Naive B cell (primary cell): ENCODE measurements at places on chromosomes 2 and 18.

DNA sequence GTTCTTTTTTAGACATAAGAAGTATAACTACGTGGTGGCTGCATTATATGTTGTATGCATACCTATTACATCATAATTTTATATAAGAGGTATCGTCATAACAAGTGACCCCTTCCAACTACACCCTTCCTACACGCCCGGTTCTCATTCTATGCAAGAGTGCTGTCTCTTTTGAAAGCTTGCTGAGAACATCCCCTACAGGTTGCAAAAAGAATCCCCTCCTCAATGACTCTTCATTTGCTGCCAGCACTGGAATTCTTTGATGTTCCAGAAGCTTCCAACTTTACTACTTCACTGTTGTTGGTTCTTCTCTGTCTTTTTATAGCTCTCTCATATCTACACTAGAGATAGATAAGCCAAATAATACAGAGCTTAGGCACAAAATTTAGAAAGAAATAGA lies 66.4 kb downstream of the CDH7 start:
- no peak for DNase-seq

- no peak for DNase-seq
These were observed 46.3 kb downstream of the RTTN start for GRCh38 chr18:70158992-70159717.

DNA sequence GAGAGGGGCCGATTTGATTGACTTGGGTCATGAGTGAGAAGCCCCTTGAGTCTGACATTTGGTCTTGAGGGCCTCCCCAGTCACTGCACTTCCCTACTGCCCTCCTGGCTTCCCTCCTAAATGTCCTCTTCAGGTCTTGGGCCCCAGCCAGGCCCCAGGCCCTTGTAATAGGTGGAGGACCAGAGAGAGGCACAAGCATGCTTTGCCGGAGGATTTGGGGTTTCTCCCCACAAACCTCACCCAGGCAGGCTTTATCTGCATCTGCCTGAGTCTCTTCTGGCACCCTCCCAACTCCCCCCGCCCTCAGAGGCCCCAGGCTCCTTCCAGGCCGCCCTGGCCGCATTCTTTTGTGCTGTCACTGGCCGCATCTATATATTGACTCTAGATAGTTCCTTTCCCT lies 270.7 kb downstream of the HAUS1 start:
- DNase-seq = no peak

DNA sequence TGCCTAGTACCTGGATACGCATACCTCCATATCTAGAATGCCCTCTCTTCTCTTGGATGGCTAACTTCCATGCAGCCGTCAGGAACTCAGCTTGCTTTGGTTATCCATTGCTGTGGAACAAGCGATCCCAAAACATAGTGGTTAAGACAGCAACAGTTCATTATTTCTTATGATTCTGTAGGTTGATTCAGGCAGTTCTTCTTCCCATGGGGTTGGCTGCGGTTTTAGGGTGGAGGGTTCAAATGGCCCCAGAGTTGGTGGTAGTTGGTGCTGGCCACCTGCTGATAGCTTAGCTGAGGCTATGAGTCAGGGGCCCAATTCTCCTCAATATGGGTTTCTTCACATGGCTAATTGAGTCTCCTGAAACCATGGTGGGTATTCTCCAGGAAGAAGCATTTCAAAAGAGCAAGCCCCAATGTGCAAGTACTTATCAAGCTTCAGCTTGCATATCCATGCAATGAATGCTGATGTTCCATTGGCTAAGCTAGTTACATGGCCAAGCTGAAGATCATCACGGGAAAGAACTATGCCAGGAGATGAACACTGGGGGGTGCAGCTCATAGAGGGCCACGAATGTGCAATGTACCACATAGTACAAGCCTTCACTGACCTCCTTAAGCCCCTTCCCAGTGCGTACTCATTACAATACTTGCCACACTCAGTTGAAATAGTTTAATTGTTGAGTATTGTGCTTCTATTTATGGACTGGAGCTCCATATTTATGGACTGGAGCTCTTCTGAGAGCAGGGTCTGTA lies 10.0 kb upstream of the RHOB start:
- no peak for DNase-seq

- DNase-seq = no peak
These were observed 128.6 kb downstream of the DTNA start for GRCh38 chr18:34838669-34839068.

- no peak for DNase-seq
These were observed 417.4 kb downstream of the TNS1 start for GRCh38 chr2:217585362-217585761.

GRCh38 chr18:13826209-13826608 lies 2.3 kb downstream of the MC5R start:
- DNase-seq = no peak

DNA sequence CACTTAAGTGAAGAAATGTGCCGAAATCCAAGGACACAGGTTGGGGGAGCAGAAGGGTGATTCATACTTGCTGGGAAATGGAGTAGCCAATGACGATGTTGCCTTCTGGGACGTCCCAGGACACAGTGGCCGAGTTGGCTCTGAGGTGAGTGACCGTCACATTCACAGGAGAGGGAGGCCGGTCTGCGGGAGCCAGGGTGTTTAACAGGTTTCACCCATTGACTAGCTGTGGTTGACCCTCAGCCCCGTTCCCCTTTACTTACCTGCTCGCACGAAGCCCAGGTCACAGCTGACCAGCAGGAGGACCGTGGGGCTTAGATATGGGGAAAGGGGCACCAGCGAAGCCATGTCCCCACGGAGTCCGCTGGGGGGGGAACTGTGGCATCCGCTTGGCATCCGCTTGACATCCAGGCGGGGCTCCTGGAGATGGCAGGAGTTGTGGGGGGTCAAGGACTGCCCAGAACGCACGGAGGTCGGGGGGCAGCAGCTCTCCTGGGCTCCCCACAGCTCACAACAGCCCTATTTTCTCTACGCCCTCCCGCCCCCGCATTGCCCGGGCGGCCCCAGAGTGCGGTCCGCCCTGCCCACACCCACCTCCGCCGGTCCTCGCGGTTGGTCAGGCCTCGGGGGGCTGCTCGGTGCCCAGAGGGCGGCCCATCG lies 586 bp downstream of the FNDC4 start:
- no peak for DNase-seq
